ENCODE measurements at places on chromosomes 5 and 9. TPM values are rescaled to one million over a fixed set of nuclear protein-coding genes. Genes with fewer than 3 reads are reported as not detected.

The RANBP3L gene
- not detected for polyA plus RNA-seq

The GLRA1 gene
- not detected for polyA plus RNA-seq

The RASEF gene
- polyA plus RNA-seq: not detected

- H3K27me3 ChIP-seq: no peaks in the 10 kb centered on the region
- H3K36me3 ChIP-seq: no peaks in the 10 kb centered on the region
- no peak for DNase-seq
- no peak overlapping the region for H3K4me3 ChIP-seq
- no peak overlapping the region for H3K27ac ChIP-seq
Observed at GRCh38 chr5:68452286-68452685, 236.7 kb downstream of the PIK3R1 start.

The PCDHGA9 gene
- polyA plus RNA-seq: 0.61 TPM
